ENCODE measurements at places on chromosomes 16 and 17. TPM values are rescaled to one million over a fixed set of nuclear protein-coding genes. Genes with fewer than 3 reads are reported as not detected.

C1QL1 gene
- total RNA-seq, result 0.37 TPM

TMC5 gene
- total RNA-seq, result not detected

PDPK1 gene
- total RNA-seq, result 23.1 TPM

IQCK gene
- 6.0 TPM for total RNA-seq

NAGS gene
- total RNA-seq, result 2.9 TPM

GRIN2A gene
- 2.1 TPM for total RNA-seq

MYH11 gene
- total RNA-seq, result under 0.01 TPM

KRT36 gene
- 0.12 TPM for total RNA-seq

SLC9A5 gene
- total RNA-seq, result 1.4 TPM

ACSM2A gene
- not detected for total RNA-seq

MRM1 gene
- total RNA-seq, result 6.5 TPM

CTRB2 gene
- total RNA-seq, result not detected

GNGT2 gene
- total RNA-seq, result not detected

DLX4 gene
- not detected for total RNA-seq

NKD1 gene
- under 0.01 TPM for total RNA-seq

Measured in uterine smooth muscle cell (primary cell).